ENCODE measurements at places on chromosomes 13 and 19.

- no peak for DNase-seq
These were observed 367.9 kb downstream of the SLC7A1 start for GRCh38 chr13:29227576-29227975.

GRCh38 chr19:29643361-29643935 lies 21.8 kb upstream of the PLEKHF1 start:
- DNase-seq: no peak

GRCh38 chr13:41562083-41562482 lies 104.7 kb downstream of the RGCC start:
- DNase-seq: no peak

GRCh38 chr13:26895081-26895807 lies 134.7 kb upstream of the GPR12 start:
- DNase-seq: no peak

GRCh38 chr19:31430381-31430780 lies 81.1 kb upstream of the TSHZ3 start:
- no peak for DNase-seq

DNA sequence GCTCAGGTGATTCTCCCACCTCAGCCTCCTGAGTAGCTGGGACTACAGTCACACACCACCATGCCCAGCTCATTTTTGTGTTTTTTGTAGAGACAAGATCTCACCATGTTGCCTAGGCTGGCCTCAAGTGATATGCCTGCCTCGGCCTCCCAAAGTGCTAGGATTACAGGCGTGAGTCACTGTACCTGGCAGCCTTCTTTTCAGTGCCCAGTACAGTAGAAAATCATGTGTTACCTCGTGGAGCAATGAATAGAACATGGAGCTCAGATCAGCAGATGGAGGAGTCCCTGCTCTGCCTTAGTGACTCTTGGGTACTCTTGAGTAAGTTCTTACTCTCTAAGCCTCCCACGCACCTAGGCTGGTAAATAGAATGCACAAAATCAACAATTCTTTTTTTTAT lies 44.7 kb downstream of the THSD1 start:
- no peak for DNase-seq

- peak; percentile 48 for DNase-seq
These were observed 33.7 kb upstream of the ZNF724 start for GRCh38 chr19:23283925-23284324.

DNA sequence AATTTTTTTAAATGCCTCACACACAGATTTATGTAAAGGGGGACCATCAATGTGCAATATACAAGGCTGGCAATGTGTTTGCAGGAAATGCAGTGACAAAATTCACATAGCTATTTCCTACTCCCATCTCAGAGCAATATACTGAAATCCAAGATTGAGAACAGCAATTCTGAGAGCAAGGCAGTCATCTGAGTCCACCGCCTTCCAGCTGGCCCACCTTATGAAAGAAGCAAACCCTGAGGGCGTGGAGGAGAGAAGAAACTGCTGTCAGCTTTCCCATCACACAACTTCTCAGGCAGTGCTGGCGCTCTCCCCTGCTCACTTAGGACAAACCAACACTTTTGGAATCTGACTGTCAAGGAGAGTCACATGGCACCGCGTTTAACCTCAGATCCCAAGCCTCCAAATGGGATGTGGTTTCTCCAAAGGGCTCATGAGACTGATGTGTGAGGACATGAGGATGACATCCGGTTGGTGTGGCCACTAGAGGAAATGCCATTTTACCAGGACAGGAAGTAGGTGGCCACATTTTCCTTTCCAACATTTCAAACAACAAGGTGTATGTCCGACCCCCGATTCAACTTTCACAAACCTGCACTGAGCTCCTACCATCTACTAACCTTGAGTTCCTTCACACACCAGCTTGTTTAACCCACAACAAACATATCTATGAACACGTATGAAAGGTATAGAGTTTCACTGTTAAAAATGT lies 3.7 kb upstream of the DOCK9 start:
- DNase-seq: no peak

Data from stimulated activated CD4-positive, alpha-beta T cell treated with anti-CD3 and anti-CD28 coated beads, TNF-alpha, amount 100 ng/mL, for 48 hours (primary cell).